ENCODE measurements at places on chromosomes 13 and 19. TPM values are rescaled to one million over a fixed set of nuclear protein-coding genes. Genes with fewer than 3 reads are reported as not detected.

GRCh38 chr13:37366044-37366770 is 232.4 kb downstream of the POSTN start:
- no peak for DNase-seq

- DNase-seq, result no peak
Observed at GRCh38 chr13:44648392-44649103, 72.4 kb upstream of the TSC22D1 start.

DNA sequence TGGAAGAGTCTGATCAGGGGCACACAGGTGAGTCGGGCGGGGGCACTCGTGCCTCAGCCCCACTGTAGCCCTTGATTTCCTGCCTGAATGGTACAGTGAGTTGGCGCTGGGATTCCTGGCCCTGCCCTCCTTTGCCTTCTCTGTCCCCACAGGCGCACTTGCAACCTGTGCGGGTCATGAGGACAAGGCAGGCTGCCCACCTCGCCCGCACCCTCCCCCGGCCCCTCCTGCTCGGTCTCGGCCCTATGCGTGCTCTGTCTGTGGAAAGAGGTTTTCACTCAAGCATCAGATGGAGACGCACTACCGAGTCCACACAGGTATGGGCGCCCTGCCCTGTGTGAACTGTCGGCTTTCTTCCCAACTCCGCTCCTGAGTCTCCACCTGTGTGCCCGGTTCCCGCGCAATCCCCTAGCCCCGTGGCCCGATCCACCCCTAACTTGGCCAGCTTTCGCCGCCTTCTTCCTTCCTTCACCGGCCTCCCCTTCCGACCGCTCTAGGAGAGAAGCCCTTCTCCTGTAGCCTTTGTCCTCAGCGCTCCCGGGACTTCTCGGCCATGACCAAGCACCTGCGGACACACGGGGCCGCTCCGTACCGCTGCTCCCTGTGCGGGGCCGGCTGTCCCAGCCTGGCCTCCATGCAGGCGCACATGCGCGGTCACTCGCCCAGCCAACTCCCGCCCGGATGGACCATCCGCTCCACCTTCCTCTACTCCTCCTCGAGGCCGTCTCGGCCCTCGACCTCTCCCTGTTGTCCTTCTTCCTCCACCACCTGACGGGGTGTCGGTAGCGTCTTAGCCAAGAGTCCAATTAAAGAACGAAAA is 1.6 kb upstream of the KMT2B start:
- peak; percentile 88 for DNase-seq

- no peak for DNase-seq
Observed at GRCh38 chr13:79604752-79605151, 123.8 kb downstream of the NDFIP2 start.

GRCh38 chr13:90321281-90321931 is 1026.1 kb upstream of the MIR17HG start:
- DNase-seq, result no peak

DNA sequence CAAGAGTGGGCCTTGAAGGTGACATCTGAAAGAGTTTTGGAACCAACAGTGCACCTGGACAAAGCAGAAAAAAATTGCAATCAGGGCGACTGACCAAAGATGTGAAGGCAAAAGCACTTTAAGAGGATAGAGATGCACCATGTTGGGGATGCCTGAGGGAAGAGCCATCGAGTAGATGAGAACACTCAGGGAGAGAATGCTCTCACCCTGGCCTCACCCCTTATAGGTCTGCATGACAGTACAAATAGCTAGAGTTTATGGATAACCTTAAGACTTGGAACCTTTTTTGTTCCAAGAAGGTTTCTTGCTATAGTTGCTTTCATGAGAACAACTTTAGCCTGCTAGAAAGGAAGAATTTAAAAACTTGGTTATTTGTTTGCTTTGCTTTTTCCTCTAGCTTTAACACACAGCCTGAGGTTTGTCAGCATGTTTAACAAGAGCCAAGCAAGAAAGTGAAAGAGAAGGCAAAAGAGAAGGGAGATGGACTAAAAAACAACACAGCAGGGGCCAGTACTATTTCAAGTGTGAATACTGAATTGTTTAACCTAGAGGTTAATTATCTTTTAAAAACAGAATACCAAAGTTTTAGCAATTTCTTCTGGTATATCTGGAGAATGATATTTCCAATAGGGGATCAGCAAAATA is 418.9 kb downstream of the DIAPH3 start:
- DNase-seq, result no peak

GRCh38 chr19:31312677-31313244 is 36.5 kb downstream of the TSHZ3 start:
- no peak for DNase-seq

DNA sequence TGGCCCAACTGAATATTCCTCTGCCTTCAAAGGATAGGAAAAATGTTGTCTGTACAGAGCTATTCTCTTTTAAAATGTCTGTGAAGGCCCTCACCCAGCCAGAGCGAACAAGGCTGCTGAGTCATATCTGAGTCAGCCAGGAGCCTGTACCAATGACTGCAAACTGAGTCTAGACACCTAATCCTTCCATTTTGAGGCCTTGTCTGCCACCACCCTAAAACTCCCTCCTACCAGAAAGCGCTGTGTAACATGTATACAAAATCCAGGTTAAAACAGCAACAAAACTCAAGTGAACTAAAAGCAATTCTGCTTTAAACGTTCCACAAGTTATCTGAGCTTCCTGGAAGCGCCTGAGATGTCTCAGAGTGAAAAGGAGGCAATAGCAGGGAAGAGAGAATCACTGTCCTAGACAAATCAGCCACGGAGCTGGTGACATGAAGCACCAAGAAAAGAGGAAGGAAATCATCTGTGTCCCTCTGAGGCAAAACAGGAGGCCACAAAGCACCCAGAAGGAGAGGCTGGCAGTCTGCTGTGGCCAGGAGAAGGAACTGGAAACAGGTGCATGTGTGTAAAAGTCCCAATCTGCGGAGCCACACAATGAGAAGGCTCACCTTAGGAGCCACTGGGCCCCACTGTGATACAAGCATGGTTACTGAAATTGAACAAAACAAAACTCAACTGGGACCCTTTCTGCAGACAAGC is 10.2 kb downstream of the DHRS12 start:
- DNase-seq, result no peak

DNA sequence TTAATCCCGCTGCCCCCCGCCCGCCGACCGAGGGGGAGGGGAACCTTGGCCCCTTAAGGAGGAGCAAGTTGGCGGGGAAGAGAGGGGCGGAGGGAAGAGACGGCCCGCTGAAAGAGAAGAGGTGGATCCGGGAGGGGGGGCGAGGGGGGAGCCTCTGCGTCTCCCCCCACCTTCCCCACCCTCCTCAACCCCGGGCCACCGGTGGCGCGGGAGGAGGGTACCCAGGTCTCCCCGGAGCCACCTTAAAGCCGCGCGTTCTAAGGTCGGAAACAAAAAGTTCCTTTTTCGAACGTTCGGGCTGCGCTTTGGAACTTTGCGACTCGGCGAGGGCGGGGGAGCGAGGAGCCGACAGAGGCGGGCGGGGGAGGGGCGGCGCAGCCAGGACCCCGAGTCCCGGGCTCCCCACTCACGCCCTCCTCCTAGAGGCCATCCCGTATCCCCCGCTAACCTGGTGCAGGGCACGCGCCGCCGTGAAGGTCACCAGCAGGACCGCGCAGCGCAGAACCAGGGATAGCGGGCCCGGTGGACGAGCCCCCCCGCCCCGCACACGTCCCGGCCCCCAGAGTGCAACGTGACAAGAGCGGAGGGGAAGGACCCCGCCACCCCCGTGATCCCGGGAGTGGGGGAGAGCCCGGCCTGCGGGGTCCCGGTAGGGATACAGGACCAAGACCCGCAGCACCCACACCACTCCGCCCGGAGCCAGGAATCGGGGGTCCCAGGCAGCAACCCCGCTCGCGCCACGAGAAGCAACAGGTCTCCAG is 659 bp downstream of the ERF start:
- peak; percentile 85 for DNase-seq

- DNase-seq, result no peak
Observed at GRCh38 chr19:7250057-7250596, 44.1 kb downstream of the INSR start.

- DNase-seq, result no peak
Observed at GRCh38 chr13:37001921-37002250, 1.3 kb downstream of the EXOSC8 start.

GRCh38 chr19:55554302-55554701 is 9.0 kb upstream of the SBK3 start:
- no peak for DNase-seq

GRCh38 chr13:23867027-23867491 is 22.1 kb downstream of the MIPEP start:
- DNase-seq, result no peak

The TEX101 gene
- total RNA-seq, result not detected

The CD79A gene
- total RNA-seq, result 1.4 TPM

The FCGBP gene
- 10.3 TPM for total RNA-seq

The ZNF208 gene
- total RNA-seq, result 6.3 TPM

The C13orf42 gene
- not detected for total RNA-seq

All from upper lobe of right lung (tissue), 1 donor.